ENCODE measurements at places on chromosomes 6 and 20. TPM values are rescaled to one million over a fixed set of nuclear protein-coding genes. Genes with fewer than 3 reads are reported as not detected.

MAS1 gene
- total RNA-seq = not detected

MCHR2 gene
- total RNA-seq = not detected

SNX5 gene
- 105 TPM for total RNA-seq

PRKN gene
- 0.13 TPM for total RNA-seq

PTCHD4 gene
- total RNA-seq = 3.1 TPM

TOX2 gene
- 31.3 TPM for total RNA-seq

VWA7 gene
- total RNA-seq = 1.6 TPM

GTSF1L gene
- not detected for total RNA-seq

DPM1 gene
- total RNA-seq = 80.9 TPM

TBXT gene
- total RNA-seq = not detected

CABLES2 gene
- 9.1 TPM for total RNA-seq

SLC22A7 gene
- not detected for total RNA-seq

PLN gene
- not detected for total RNA-seq

ID4 gene
- 0.20 TPM for total RNA-seq

HSPA12B gene
- total RNA-seq = 50.2 TPM

WFDC5 gene
- total RNA-seq = not detected

CENPB gene
- total RNA-seq = 97.8 TPM

MYBL2 gene
- 76.7 TPM for total RNA-seq

IP6K3 gene
- not detected for total RNA-seq

PARD6B gene
- under 0.01 TPM for total RNA-seq

ANKRD6 gene
- total RNA-seq = 3.2 TPM

KIF3B gene
- total RNA-seq = 15.7 TPM

RAB44 gene
- total RNA-seq = 0.07 TPM

TUBB1 gene
- total RNA-seq = not detected

CPNE5 gene
- total RNA-seq = 3.3 TPM

PRSS16 gene
- not detected for total RNA-seq

ADIG gene
- total RNA-seq = not detected

ARHGAP40 gene
- total RNA-seq = 0.87 TPM

PPP1R16B gene
- total RNA-seq = 64.7 TPM

AMD1 gene
- 61.0 TPM for total RNA-seq

PAK5 gene
- not detected for total RNA-seq

EGFL8 gene
- total RNA-seq = 2.3 TPM

CHD6 gene
- total RNA-seq = 11.1 TPM

KHDC1L gene
- total RNA-seq = not detected
